ENCODE measurements at places on chromosomes 2 and 18.

DNA sequence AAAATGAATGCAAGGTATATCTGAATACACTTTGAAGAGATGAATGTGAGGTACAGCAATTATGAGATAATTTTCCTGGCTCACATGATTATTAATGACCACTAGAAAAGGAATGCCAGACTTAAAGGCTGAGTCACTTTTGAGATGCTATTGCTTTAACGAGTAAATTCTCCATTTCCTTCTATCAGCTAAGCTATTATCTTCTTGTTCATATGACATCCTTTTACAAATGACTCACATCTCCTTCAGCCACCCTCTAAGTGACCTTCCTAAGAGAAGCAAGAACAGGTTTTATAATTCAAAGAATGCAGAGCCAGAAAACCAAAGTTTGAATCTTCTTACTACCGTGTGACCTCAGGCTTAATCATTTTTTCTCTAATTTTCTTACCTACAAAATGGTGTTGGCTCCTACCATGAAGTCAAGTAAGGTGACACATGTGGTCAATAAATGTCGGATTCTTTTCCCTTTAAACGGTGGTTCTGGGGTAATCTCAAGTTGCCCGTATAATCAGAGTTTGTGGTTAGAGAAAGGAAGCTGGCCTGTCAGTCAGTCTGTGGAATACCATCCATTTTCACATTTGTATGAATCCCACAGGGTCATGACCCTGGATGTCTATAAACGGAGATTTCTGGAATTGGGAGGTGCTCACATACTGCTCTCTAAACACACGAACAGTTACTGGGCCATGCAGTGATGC lies 184.0 kb upstream of the PID1 start:
- peak; percentile 66 for DNase-seq

GRCh38 chr2:16187482-16187817 lies 247.1 kb downstream of the MYCN start:
- DNase-seq = no peak

GRCh38 chr2:202286595-202286994 lies 21.0 kb downstream of the NOP58 start:
- no peak for DNase-seq

- no peak for DNase-seq
Observed at GRCh38 chr2:6423157-6423556, 442.6 kb downstream of the CMPK2 start.

- DNase-seq = no peak
Observed at GRCh38 chr2:223865124-223865523, 27.7 kb upstream of the AP1S3 start.

DNA sequence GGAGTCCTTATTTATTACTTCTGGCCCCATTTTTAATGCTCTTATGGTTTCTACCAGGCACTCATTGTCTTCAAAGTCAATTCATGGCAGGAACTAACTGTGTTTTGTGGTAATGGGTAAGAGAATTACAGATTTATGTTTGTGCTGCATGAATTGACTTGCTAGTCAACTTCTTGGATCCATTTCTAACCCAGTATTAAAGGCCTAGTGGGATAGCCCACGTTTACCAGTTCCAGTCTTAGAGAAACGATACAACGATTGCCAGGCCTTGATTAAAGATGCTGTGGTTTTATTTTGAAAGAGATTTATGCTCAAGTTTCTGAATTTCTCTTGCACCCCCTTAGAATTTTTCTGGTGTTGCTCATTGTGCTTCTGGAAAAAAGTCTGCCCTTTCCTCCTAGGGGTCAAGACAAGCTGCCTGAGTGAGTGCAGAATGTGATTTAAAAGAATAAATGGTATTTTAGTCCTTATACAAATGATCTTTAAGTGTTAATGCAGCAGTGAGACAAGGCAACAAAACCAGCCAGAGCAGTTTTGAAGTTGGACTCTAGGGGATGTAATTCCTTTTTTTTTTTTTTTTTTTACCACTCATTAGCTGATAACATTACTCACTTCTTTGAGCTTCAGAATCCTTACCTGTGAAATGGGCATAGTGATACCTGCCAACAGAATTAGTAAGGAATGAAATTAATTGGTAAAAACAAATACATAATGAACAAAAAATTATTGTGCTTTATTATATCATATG lies 101.5 kb downstream of the ARHGAP15 start:
- no peak for DNase-seq

GRCh38 chr2:8679567-8679826 lies 2.4 kb upstream of the ID2 start:
- DNase-seq = no peak

GRCh38 chr2:10909996-10910341 lies 1.8 kb upstream of the KCNF1 start:
- no peak for DNase-seq

DNA sequence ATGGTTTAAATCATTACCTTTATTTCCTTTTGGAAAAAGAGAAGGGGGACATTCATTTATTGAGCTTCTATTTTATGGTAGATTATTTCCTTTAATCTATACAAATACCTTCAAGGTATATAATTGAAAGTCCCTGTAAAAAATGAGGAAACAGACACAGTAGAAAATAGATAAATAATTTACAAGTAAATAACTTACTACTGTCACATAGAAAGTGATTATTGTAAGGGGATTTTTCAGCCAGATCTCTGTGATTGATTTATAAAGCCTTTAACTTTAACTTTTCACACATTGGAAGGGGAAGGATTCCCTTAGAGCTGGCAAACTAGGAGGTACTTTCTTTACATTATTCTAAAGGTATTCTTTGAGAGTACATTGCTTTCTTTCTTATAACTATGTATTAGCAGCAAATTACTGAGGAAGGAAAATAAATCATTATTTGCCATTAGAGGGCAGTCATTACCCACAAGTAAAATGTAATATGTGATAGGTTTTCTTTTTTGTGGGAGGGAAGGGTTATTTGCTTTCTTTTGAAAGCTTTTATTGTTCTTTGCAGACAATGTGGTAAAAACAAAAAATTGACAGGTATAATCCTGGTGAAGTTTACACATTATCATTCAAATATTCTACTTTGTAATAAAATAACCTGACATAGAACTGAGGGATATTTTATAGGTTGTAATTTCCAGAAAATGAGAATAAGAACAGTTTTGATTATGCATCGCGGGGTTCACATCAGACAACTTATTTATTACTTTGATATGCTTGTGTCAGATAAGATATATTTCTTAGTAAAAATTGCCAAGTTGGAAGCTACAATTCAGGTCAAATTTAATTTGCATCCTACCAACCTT lies 24.8 kb upstream of the RPE start:
- DNase-seq = peak; percentile 10

GRCh38 chr2:188573453-188573852 lies 281.8 kb downstream of the GULP1 start:
- DNase-seq = peak; percentile 24

- peak; percentile 99 for DNase-seq
Observed at GRCh38 chr2:127508631-127509034, 17.7 kb downstream of the IWS1 start.

GRCh38 chr2:85057226-85057962 lies 75.8 kb upstream of the TCF7L1 start:
- DNase-seq = no peak

GRCh38 chr2:86593266-86593665 lies 30.0 kb upstream of the CHMP3 start:
- DNase-seq = no peak

DNA sequence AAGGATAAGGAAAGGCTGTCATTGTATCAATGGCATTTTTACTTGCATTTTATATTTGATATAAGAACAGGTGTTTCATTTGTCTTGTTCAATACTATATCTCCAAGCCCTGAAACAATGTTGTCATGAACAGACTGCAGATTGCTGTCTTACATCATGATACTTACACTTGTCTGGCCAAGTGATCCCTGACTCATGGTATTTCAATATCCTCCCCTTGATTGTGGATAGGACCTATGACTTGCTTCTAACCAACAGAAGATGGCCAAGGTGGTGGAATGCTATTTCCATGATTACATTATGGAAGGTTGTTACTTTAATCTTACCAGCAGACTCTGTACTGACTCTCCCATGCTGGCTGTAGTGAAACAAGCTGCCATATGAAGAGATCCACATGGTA lies 471.1 kb downstream of the CCDC85A start:
- DNase-seq = no peak

- DNase-seq = no peak
Observed at GRCh38 chr2:56334622-56335021, 150.8 kb downstream of the CCDC85A start.

- no peak for DNase-seq
Observed at GRCh38 chr2:133836691-133837345, 268.6 kb upstream of the NCKAP5 start.

DNA sequence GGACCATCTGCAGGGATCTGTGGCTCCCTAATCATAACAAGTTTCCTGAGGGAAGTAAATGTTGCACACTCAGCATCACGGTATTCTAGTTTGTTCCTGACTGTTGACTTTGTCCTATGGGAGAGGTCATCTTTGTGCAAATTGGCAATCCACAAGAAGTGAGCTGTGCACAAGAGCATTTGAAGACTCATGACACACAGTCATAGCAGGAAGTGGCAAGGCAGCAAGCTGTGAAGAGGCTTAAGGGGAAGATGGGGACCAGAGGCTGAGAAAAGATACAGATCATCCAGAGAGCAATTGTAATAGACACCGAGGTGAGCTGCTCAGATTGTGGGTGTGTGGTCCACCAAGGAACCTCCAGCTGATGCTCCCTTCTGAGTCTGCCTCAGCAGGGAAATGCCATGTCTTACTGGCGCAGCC lies 2.7 kb downstream of the TNP1 start:
- no peak for DNase-seq

DNA sequence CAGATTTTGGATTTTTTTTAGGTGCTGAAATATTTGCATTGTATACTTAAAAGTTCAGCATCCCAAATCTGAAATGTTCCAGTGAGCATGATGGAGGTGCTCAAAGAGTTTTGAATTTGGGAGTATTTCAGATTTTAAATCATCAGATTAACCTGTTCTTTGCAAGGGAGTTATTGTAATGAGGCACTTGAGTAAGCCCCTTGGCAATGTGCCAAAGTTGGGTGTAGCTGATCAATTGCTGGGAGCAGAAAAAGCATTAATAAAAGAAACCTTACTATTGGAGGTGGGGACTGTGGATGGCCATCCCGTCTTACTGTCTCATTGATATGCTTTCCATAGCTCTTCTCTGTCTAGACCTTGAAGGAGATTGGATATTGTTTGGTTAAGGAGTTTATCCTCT lies 28.3 kb downstream of the MALT1 start:
- DNase-seq = no peak

- DNase-seq = no peak
Observed at GRCh38 chr2:65438137-65438899, 5.9 kb upstream of the SPRED2 start.

GRCh38 chr2:157875641-157876065 lies 477 bp downstream of the ACVR1 start:
- DNase-seq = no peak

- DNase-seq = no peak
Observed at GRCh38 chr2:221097568-221097915, 474.6 kb downstream of the EPHA4 start.

GRCh38 chr2:152594022-152594766 lies 123.1 kb downstream of the PRPF40A start:
- no peak for DNase-seq

DNA sequence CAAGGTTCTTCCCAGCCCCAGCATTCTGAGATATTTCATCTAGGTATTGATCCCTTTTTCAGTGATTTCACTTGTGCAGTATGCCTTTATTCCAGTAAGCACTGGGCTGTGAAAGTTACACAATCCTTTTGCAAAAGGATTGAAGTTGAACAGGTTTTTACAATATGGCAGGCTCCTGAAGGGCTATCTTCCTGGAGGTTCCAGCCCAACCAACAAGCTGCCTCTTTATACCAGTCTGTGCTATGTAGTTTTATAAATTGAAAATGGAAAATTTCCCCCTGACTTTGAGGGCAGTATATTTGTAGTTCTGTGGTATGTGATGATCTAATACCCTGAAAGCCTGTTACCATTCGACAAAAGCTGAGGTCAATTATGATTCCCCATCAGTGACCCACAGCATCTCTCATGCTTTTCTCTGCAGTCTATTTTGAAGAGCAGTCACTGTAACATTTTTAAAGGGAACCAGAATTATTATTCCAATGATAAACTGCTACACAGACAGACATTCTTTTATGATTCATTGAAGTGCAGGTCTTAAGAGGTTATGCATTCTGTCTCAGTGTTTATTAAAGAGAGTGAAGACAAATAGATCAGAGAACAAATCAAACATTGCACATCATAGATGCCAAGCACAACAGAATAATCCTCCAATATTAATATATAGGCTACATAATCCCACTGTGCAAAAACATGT lies 35.2 kb upstream of the STPG4 start:
- no peak for DNase-seq

Measured in AG09309 (cell line).